CD4-positive, alpha-beta T cell treated with Interleukin-4 for 1 hour (primary cell): ENCODE measurements at places on chromosomes 12 and 14.

DNA sequence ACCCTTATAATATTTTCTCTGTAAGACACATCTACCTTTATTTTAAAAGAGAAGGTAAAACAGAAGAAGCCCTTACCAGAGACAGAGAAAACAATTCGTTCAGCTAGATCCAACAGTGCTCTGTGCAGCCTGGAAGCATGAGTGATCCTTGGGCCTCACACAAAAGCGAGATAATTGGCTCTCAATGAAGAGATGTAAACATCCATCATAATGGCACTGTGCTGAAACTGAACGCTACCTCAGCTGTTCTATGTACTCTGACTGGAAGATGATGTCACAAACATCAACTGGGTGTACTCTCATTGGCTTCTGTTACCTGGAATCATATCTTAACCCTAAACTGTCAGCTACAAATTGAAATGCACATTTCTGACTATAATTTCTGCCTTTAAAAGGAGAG, at the start of gene MGAT4C:
MGAT4C (minus strand) TSS at position 229 of the 400 bp plus-strand sequence.
- no peak for DNase-seq

DNA sequence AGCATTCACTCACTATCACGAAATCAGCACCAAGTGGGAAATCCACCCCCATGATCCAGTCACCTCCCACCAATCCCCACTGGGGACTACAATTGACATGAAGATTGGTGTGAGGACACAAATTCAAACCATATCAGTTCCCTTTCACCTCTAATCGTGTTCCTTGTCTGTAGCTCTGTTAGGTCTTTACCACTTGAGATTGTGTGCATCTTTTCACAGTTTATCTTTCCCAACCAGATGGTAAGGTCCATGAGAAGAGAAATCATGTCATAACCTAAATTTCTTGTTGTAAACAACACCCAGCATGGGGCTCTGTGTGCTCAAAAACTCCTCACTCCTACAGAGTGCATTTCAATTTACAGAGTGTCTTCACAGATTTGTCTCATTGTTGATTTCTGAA, 27.1 kb upstream of the PCED1B start:
- no peak for DNase-seq

DNA sequence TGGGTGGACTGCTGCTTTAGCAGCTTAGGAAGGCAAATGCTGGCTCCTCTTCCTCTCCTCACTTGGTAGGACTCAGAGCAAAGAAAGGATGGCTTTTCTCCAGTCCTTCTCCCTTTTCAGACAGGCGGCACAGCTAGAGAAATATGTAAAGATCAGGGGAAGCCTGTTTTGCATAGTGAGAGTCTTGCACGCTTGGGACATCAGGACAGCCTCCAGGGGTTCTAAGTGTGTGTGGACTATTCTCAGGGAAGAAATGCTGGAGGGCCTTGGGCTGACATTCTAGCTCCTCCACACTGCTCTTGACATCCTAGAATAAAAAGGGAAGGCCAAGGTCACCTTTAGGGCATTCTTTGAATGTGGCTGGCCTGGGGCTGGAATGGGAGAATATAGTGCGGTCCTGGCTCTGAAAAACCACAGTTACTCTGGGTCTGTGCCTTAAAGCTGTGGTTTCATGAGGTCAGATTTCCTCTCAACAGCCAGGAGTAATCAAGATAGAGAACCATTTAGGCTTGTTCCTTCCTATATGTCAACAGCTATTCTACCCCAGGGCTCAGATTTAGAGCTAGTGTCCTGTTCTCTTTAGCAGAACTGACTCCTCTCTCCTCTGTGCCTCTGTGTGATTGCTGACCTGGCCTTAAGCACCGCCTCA, 24.3 kb downstream of the CMA1 start:
- peak; percentile 49 for DNase-seq

DNA sequence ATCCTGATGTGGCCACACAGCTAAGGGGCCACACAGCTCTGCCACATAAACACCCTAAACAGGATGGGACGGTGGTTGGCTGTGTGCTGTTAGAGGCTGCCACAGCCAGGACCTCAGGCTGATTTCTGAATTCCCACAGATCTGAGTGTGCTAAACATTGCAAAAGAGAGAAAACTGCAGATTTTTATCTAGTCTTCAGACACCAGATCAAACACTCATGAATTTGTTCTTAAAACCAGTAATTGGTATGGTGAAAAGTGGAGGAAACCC, 190.7 kb downstream of the MON2 start:
- DNase-seq = no peak

GRCh38 chr12:101004898-101005297, 205.1 kb downstream of the SLC5A8 start:
- no peak for DNase-seq

DNA sequence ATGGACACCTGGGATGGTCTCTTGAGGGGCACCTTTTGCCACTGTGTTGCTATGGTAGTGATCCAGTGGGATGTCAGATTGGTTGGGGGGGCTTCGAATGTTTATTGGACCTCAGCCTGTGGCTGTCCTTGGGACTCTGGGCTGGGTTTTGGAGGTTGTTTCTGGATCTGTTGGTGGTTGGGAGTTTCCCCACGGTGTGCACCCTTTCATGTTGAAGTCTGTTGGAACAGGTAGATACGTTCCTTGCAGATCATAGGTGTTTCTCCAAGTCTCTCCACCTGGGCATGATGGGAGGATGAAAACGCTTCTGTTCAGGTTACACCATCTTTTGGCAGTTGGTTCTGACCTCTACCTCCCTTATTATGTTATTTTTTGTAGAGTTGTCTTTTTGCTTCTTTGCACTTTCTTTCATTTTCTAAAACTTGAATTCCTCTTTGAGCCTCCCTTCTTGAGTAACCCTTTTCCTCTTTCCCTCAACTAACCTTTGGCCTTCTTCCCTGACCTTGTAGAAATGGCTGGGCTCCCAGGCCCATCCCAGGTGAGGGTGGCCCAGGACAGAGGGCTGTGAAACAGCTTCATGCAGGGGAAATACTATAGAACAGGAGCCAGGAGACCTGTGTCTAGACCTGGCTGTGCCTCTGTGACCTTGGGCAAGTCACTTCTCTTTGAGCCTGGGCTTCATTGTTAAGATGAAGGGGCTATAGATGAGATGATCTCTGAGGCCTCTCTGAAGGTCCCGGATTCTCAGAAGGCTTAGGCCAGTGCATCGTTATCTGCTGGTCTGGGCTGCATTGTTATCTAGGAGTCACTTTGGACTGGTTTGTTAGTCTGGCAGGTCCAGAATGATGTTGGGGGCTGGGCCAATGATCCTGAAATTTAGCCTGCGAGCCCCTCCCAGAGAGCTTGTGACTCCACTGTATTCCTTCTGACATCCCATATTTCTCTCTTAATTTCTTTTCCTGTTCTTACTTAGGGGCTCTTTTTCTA, 2.0 kb downstream of the ATN1 start:
- no peak for DNase-seq

GRCh38 chr14:29462321-29462720, 465.3 kb downstream of the PRKD1 start:
- DNase-seq = no peak

GRCh38 chr12:26855337-26855736, 22.3 kb upstream of the ITPR2 start:
- DNase-seq = no peak

DNA sequence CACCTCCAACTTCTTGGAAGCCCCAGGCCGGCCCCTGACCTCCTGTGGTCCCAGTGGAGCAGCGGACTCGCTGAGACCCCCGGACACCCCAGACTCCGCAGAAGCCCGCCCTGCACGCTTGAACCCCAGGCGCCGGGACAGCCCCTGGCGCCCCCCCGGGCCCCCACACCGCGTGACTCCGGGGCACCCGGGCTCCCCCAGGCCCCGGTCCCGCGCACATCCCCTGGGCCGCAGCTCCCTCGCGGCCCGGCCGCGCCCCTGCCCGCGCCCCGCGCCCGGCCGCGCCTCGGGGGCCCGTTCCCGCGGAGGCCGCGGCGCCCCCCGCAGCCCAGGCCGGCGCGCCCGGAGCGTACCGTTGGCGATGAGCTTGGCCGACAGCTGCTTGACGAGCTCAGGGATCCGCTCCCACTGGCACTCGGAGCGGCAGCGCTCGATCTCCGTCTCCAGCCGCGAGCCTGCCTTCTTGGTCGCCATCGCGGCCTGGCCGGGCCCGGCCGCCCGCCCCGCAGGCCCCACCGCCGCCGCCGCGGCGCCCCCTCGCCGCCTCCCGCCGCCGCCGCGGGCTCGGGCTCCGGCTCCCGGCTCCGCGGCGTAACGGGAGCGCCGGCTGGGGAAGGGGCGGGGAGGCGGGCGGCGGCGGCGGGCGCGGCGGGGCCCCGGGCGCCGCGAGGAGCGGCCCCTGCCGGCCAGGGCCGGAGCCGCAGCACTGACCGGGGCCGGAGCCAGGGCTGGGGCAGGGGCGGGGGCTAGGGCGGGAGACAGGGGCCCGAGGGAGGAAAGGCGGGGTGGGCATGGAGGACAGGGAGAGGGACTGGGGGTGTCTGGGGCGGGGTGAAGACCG, at the start of gene TTC7B:
TTC7B (minus strand) TSS at position 609 of the 841 bp plus-strand sequence; CDS start at position 474, 135 bp downstream.
- no peak for DNase-seq

DNA sequence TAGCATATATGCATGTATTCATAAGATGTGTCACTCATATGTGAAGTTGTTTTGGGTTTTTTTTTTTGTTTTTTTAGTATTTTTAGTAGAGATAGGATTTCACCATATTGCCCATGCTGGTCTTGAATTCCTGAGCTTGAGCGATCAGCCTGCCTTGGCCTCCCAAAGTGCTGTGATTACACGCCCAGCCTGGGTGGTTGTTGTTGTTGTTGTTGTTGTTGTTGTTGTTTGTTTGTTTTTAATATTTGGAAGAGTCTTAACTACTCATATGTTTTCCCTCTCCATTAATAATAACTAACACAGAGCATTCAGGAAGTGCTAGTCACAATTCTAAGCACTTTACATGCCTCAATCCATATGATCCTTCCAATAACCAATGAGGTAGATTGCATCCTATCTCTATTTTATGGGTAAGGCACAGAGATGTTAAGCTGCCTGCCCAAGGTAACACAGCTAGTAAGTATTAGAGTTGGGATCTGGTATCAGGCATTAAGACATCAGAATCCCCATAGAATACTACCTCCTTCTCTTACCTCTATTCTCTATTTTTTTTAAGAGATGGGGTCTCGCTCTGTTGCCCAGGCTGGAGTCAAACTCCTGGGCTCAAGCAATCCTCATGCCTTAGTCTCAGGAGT, 27.6 kb downstream of the SLC25A21 start:
- DNase-seq = no peak

- DNase-seq = no peak
Measured at GRCh38 chr14:77180726-77181602, 634 bp upstream of the TMEM63C start.

- no peak for DNase-seq
Measured at GRCh38 chr14:37585971-37586796, 8.9 kb downstream of the FOXA1 start.

- DNase-seq = no peak
Measured at GRCh38 chr14:30193845-30194501, 266.3 kb upstream of the PRKD1 start.

- no peak for DNase-seq
Measured at GRCh38 chr14:93587330-93587729, 156.6 kb downstream of the UNC79 start.

GRCh38 chr14:31926123-31926522, 151.0 kb upstream of the ARHGAP5 start:
- DNase-seq = no peak

DNA sequence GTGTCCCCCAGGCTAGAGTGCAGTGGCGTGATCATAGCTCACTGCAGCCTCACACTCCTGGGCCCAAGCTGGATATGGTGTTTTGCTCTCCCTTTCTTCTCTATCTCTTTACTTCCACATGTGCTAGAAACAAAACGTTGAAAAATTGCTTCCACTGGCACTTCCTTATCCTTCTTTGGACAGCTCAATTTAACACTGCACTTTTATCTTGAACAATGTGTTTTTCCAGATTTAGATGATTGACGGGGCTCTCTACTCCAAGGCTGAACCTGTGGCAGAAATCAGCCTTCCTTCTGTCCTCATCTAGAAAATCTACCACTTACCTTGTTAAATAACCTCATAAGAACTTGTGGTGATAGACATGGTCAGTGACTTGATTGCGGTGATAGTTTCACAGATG, 165.1 kb downstream of the DAD1 start:
- DNase-seq = no peak

- no peak for DNase-seq
Measured at GRCh38 chr14:37594971-37595808, at the start of the genes FOXA1 and TTC6. TSS of gene FOXA1 (minus strand) at chr14:37595249. CDS start at chr14:37594972, 277 bp downstream. TSS of gene TTC6 (plus strand) at chr14:37595629. CDS start at chr14:37622065, 26,436 bp downstream.

DNA sequence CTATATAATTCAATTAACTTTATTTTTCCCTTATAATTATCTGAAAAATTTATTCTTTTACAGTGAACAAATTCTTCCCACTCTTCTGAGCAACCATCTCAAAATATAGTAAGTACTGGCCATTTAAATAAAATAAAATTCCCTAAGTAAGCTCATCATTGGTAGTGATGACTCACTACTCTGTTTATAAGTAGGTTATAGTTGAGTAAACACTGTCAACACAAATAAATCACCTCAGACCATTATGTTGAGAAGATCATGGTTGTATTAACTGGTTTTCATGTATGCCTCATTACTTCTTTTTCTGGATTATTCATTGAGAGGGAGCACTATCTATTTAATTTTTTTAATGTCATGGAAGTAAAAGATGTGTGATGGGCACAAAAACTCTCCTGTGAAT, 220.5 kb downstream of the SEC23A start:
- no peak for DNase-seq

DNA sequence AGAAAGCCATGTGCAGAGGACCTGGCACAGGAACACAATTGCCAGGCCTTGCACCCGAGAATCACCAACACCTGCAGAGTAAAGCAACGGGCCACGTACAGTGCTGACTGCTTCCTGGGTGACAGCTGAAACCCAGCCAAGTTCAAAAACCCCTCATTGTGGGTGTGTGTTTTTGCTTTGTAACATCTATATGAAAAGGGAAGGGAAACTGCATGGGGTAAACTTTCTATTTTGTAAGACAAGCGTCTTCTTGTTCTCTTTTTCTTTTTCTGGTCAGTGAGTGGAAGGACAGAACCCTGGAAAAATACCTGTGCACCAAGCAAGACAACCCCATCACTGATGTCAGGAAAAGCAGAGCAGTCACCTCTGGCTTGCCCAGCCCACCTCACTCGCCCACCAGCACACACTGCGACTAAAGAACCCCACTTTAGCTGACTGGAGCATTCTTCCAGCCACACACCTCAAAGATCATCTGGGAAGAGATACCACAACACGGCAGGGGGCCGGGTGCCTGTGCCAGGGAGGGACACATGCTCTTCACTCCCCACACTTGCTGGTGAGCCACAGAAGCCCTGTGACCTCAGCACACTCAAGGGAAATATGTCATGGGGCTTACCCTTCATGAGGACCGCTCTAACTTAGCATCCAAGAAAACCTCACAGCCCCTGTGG, 172.3 kb downstream of the NDUFA12 start:
- DNase-seq = peak; percentile 63

DNA sequence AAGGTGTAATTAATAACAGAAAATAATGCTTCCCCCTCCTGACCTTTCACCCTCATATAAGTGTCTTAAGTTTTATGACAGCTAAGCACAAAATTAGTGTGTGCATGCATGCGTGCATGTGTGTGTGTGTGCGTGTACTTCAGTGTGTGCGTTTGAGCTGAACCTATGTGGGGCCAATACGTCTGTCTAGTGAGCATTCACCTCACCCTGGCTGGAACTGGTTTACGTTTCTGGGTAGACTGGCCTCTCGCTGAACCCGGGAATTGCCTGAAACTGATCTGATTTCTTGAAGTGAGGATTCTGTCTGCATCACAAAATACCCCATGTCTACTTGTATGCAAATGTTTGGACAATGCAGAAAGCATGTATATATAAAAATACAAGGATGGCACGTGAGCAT, 68.2 kb upstream of the TBX3 start:
- no peak for DNase-seq
